ENCODE measurements at places on chromosomes 11 and 22.

- no peak for DNase-seq
Observed at GRCh38 chr11:86089659-86090058, 20.8 kb upstream of the PICALM start.

GRCh38 chr11:125517116-125517770 lies 21.2 kb upstream of the FEZ1 start:
- DNase-seq: no peak

- DNase-seq: no peak
Observed at GRCh38 chr11:12540913-12541582, 133.2 kb upstream of the TEAD1 start.

DNA sequence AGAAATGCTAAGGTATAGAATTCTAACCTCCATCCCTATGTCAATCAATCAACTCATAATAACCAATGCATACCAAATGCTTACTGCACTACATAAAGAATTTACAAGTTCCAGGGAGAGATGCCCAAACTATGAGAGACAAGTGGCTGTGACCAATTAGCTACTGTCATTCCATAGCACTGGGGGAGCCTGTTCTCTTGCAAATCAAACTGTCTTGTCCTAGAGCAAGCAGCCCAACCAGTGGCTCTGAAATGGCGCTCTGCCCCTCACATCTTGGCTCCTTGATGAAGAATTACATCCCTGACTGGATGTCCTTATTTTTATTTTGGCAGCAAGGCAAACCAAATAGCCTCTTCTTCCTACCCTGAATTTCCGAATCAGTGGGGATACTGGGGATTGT lies 272.4 kb upstream of the SYN3 start:
- DNase-seq: no peak

DNA sequence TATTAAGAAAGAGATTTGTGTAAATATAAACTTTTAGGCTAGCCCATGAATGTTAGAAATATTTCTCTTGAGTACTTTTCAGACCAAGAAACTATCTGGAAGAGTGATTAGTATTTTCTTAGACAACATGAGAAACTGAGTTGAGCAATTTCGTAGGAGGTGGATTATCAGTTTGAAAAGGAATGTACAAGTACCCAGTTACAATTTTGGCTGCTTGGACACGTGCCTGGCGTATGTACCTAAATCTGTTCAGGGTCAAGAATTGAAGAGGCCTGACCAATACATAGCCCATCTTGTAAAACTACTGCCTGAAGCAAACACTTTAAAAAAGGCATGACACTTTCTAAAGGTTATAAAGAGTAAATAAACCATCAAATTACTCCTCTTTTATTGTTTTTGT lies 71.1 kb downstream of the CCDC73 start:
- DNase-seq: no peak

- no peak for DNase-seq
Observed at GRCh38 chr11:11426226-11426952, 73.3 kb upstream of the CSNK2A3 start.

GRCh38 chr22:37057796-37058510 lies 6.4 kb downstream of the KCTD17 start:
- no peak for DNase-seq

GRCh38 chr22:37312549-37313183 lies 30.4 kb downstream of the CYTH4 start:
- DNase-seq: no peak

DNA sequence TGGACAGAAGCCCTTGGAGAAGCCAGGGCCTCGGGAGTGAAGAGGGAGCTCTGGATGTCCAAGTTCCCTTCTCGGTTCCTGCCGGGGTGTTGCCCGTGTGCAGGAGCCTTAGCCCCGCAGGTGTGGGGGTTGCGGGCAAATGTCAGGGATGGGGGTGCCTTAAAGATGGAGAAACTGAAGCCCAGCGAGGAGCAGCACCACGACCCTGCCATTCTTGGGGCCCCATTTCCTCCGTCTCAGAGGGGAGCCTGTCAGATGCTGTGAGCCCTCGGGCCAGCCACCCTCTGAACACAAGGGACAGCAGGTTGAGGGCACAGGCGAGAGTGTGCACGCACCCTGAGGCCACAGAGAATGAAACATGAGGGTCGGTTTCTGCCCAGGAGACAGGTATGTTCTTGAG lies 6.3 kb downstream of the OSBPL5 start:
- no peak for DNase-seq

Measured in stimulated activated CD4-positive, alpha-beta T cell treated with anti-CD3 and anti-CD28 coated beads, Interleukin-1b, Interleukin-23, amount 100 ng/mL, for 24 hours (primary cell).